ENCODE measurements at places on chromosomes 7 and 10. TPM values are rescaled to one million over a fixed set of nuclear protein-coding genes. Genes with fewer than 3 reads are reported as not detected.

The EBLN1 gene
- total RNA-seq = not detected

The CFAP70 gene
- total RNA-seq = 0.70 TPM

The IL15RA gene
- total RNA-seq = 22.1 TPM

The TLL2 gene
- not detected for total RNA-seq

The MALRD1 gene
- total RNA-seq = not detected

The GIGYF1 gene
- total RNA-seq = 47.4 TPM

The ADAM22 gene
- total RNA-seq = 1.5 TPM

DNA sequence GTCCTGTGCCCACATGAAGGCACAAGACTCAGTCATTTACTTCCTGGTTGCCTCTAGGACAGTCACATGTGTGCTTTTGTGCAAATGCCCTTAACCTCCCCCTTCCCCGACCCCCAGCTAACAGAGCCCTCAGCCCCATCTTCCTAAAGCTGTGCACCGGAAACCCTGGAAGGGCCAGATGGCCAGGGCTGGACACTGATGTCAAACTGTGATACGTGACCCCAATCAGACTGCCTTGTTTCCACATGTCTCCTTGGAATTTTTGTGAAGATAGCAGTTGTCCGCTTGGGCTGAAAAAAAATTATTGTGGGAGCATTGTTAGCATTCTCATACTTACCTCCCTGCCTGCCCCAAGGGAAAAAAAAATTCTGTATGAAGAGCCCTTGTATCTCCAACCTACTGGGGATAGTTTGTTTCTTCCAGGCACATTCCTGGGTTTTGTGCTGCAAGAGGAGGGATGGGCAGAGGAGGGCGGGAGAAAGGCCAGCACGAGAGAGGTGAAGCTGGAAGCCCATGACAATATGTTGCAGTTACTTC is 17.0 kb upstream of the ADAM12 start:
- DNase-seq = no peak
- H3K27me3 ChIP-seq = no peaks in the 10 kb centered on the region
- H3K4me1 ChIP-seq = no peaks in the 10 kb centered on the region
- no peak overlapping the region for H3K27ac ChIP-seq

- H3K27me3 ChIP-seq = peaks cover 14% of the 10 kb centered on the region
- peak within 1 kb of the TSS; percentile 81 for H3K27ac ChIP-seq
- H3K36me3 ChIP-seq = peaks cover 9% of the 10 kb centered on the region
- H3K4me3 ChIP-seq = peak within 1 kb of the TSS; percentile 76
- no peak for DNase-seq
These were observed at the start of gene ENTPD1 for GRCh38 chr10:95756041-95756761. Gene ENTPD1 (plus strand): TSS chr10:95756163. CDS start chr10:95756240, 77 bp downstream.

DNA sequence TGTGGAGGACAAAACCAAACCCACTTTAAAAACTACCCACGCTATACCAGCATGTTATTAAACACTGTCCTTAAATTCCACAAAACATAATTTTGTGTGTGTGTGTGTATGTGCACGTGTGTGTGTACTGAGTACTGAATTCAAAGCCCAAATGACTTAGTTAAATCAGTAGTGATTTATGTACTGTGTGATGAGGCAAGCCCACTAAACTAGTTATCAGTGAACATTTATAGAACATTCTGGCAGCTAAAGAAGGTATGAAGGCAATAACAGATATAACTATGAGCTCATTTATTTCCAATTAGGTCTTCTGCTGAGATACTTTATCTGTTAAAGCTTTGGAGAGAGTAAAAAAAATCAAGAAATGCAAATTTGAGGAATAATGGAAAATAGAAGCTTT is 115.1 kb downstream of the CPED1 start:
- no peak for DNase-seq
- no peak overlapping the region for H3K27ac ChIP-seq
- no peaks in the 10 kb centered on the region for H3K4me1 ChIP-seq
- no peak overlapping the region for H3K4me3 ChIP-seq
- H3K36me3 ChIP-seq = no peaks in the 10 kb centered on the region

Data from activated CD4-positive, alpha-beta memory T cell treated with anti-CD3 and anti-CD28 coated beads, Interleukin-2, amount 10 ng/mL, durations not matched to agents 7 days and 5 days (primary cell).